Hypothalamus (tissue), 51 donors: ENCODE measurements at places on chromosomes 1 and 21.

- no peak for DNase-seq
Measured at GRCh38 chr1:154431586-154432373, 26.6 kb downstream of the IL6R start.

GRCh38 chr21:37435120-37435519, 68.5 kb downstream of the DYRK1A start:
- peak; percentile 27 for DNase-seq

DNA sequence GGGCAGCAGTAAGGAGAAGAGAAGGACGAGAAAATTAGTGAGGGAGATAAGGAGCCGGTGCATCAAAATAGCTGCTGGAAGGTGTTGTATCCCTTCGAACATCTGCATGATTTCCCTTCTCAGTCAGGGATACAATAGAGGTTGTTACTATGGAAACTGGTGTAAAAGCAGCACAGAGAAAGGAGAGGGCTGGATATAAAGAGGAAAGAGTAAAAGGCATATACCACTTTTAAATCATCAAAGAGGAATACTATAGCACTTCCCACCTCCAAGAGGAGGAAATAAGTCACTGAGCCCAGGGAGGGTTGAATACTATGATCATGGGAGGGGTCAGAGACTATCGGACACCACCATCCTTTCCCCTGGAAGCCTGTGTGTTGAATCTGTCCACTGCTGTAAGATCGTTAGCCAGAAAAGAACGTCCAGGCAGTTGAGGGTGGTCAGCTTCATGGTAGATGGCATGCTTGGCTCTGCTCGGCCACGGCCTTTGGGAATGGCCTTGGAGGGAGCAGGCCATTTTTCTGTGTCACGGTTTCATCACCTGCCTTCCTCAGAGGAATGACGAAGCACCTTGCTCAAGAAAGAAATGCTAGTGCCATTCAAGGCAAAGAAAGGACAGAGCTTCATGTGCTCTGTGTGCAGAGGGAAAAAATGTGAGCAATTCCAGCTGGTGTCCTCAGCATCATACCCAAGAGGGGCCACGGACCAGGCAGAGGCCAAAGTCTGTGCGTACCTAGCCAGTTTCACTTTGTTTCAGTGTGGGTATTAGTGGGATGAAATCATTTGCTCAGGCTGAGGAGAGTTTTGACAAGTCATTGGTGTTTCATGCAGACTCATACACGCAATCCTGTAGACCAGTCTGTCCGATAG, 64.2 kb downstream of the IRF2BP2 start:
- DNase-seq: no peak

GRCh38 chr21:17784180-17784598, 35.0 kb downstream of the C21orf91 start:
- DNase-seq: no peak

GRCh38 chr1:16367968-16368890, 1.2 kb downstream of the SZRD1 start:
- no peak for DNase-seq

GRCh38 chr1:41811051-41811795, 107.5 kb downstream of the HIVEP3 start:
- DNase-seq: no peak

DNA sequence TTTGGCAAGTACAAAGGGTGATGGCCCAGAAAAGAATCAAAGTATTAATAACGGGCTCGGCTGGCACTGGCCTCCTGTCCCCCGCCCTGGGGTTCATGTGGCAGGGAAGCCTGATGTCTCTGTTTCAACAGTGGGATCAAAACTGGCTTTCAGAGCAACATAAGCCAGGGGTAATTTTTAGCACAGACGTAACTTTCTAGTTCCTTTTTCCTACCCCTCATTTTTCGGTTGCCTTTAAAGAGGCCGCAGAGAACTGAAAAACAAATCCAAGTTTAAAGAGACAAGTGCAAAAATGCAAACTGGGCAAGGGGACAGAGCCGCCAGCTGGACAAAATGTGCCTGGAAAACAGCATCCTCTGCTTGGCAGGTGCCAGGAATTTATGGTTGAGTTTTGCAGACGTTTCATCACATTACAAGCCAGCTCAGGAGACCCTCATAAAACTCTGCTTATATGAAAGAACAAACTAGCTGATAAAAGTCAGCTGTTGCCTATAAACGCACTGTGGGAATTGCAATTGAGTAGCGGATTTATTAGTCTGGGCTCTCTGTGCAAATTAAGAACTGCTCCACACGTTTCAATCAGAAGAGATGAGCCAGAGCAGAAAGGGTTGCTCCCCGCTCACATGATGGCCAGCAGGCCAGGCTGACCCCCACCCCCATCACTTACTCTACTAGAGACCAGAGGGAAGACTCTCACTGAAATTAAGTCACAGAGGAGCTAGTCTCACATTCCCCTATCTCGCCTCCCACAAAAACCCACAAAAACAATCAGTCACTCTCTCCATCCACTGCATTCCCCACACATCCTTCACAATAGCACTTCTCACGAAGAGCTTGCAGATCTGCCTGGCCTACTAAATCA, 15.8 kb upstream of the CDCA8 start:
- DNase-seq: peak; percentile 19

DNA sequence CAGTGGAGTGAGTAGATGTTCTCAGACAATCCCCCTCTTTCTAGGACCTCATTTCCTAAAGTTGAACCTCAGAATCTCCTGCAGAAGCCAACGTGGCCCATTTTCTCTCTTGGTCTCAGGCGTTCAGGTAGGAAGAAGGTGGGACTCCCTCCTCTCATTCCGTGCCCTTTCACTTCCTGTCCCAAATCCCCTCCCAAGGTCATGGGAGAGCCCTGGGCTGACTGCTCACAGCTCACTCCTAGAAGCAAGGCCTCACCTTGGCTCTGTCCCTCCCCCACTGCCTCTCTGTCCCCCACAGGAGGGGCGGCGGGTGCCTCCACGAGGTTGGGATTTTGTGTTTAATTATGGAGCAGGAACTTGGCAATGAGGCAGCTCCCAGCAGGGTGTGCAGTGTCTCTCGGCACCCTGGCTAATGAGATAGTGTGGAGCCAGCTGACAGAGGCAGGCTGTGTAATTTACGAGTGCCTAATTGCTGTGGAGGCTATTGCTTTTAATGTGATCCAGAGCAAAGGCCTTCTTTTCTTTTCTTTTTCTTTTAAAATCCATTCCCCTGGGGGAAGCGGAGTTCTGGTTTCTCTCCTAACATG, 9.1 kb upstream of the CDK18 start:
- DNase-seq: no peak

GRCh38 chr1:27388337-27389005, 4.0 kb upstream of the GPR3 start:
- no peak for DNase-seq

DNA sequence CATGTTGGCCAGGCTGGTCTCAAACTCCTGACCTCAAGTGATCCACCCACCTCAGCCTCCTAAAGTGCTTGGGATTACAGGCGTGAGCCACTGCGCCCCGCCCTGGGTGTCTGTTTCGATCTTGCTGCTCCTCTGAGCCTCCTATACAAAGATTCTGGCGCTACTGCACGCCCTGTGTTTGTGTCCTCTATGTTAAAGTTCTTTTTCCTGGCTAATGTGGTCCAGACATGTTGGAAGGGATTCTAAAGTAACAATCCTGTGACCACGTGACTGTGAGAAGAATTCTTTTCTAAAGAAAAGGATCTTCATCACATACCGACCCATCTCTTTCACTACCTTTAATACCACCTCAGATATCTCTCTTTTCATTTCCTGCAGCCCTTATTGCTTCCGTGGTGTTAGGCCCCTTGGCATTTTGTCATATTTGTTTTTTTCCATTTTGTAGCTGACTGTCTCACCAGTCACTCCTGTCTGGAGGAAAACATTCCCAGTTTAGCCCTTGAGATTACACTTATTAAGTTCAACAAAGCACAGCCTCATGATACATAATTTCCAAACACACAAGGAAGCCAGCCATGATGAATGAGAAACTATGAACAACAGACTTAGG, 27.2 kb upstream of the ENO1 start:
- DNase-seq: no peak
